ENCODE measurements at places on chromosomes 5 and 9. TPM values are rescaled to one million over a fixed set of nuclear protein-coding genes. Genes with fewer than 3 reads are reported as not detected.

SCGB3A2 gene
- not detected for total RNA-seq

RBM22 gene
- total RNA-seq = 43.9 TPM

DAPK1 gene
- 14.6 TPM for total RNA-seq

SPOCK1 gene
- total RNA-seq = 17.0 TPM

GRM6 gene
- total RNA-seq = not detected

PCDHB11 gene
- total RNA-seq = 0.20 TPM

PARP8 gene
- total RNA-seq = 0.07 TPM

PCDHB12 gene
- not detected for total RNA-seq

All from A549 treated with ZK216348 at 1 μM for 4 hours (cell line).